ENCODE measurements at places on chromosomes 4 and X.

- no peak for DNase-seq
Measured at GRCh38 chr4:47483745-47484144, 1.3 kb upstream of the ATP10D start.

- DNase-seq = no peak
Measured at GRCh38 chrX:154661170-154661569, 7.8 kb upstream of the CTAG2 start.

DNA sequence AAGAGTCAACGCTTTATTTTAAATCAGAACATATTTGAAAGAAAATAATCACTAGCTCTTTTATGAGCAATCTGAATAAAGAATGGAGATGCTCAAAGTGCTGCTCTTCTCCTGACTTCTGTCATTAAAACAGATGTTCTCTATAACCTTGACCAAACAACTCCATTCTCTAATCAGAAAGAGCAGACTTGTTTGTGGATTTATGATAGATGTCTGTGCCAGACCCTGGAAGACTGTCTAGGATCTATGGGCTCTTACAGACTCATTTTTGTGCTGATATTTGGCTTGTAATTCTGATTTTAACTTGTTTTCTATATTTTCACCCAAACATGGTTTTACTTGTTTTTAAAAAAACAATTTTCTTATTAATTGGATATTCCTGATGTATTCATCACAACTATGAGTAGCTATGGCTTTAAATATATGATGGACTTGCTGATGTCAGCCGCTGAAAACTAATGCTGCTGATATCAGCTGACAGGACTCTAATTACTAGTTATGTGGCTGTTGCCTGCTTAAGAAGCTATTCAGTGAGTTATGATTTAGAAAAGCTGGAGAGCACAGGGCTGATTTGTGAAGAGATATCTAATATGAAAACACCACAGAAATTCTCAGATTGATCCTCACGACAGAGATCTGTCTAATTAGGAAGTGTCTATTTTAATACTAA is 31.6 kb upstream of the MAML3 start:
- DNase-seq = no peak

DNA sequence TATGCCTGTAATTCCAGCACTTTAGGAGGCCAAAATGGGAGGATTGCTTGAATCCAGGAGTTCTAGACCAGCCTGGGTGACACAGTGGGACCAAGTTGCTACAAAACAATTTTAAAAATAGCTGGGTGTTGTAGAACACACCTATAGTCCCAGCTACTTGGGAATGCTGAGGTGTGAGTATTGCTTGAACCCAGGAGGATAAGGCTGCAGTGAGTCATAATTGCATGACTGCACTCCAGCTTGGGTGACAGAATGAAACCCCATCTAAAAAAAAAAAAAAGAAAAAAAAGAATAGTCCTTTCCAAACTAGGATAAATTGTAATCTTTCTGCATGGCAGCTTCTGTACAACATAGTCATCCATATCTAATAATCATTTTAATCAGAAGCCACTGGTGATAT is 270.1 kb upstream of the INTU start:
- DNase-seq = no peak

- no peak for DNase-seq
Measured at GRCh38 chr4:142703694-142704309, 142.3 kb downstream of the INPP4B start.

GRCh38 chr4:26860922-26861433 is 337 bp downstream of the STIM2 start:
- DNase-seq = peak; percentile 91

DNA sequence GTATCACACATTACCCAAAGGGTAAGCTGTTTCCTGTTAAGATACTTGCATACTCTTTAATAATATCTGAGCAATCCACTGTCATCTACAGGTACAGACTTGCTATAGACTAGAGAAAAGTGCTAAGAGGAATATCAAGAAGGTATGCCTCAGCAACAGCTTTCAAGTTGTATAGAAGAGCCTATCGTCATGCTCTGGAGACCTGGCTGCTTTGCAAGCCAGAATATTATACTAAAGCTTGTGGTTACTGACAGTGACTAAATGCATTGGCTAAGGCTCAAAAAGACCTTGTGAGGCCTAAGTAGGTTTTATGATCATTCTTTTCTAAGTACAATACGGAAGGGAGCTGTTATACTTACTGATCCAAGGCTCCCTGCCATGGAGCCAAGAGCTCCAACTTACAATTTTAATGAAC is 11.3 kb downstream of the LAMP2 start:
- no peak for DNase-seq

GRCh38 chr4:150501983-150502382 is 80.0 kb upstream of the MAB21L2 start:
- DNase-seq = no peak

DNA sequence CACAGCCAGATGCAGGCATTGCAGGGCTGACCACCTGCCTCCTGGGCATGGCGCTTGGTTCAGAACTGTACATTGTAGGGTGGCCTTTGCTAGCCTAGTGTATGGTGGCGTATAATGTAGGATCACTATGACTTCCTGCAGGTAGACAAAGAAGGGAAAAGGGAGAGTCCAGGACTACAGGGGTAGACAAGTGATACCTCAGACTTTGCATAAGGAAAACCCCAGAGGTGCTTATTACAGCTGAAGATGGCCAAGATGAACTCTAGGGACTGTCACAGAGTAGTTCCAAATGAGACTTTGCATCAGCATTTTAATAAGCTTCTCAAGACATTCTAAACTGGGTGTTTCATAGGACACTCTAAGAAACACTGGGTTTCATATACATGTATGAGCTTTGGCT is 116.4 kb upstream of the PUDP start:
- no peak for DNase-seq

GRCh38 chr4:162162672-162163071 is 1.1 kb downstream of the FSTL5 start:
- no peak for DNase-seq

DNA sequence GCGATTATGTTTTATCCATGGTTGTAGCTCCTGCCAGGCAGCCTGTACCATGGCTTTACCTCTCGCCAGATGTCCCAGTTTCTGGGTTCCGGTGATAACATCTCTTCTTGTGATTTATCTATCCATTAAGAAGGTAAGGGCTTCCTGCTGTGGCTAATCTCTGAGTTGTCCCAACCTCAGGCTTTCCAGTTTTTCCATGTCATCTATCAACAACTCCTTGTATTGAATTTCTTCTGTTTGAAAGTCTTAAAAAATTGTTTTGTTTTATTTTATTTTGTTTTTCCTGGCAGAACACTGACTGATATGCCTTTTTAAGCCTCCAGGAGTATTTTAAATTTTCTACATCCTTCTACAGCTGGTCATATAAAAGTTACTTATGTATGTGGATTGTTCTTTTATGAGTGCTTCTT is 241.9 kb downstream of the ANTXR2 start:
- no peak for DNase-seq

DNA sequence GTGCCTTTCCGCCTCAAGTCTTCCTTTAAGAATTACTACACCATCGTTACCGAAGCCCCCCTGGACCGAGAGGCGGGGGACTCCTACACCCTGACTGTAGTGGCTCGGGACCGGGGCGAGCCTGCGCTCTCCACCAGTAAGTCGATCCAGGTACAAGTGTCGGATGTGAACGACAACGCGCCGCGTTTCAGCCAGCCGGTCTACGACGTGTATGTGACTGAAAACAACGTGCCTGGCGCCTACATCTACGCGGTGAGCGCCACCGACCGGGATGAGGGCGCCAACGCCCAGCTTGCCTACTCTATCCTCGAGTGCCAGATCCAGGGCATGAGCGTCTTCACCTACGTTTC is 2.2 kb downstream of the PCDH10 start:
- no peak for DNase-seq

- DNase-seq = peak; percentile 88
Measured at GRCh38 chrX:81121513-81122363, 80.0 kb downstream of the HMGN5 start.

DNA sequence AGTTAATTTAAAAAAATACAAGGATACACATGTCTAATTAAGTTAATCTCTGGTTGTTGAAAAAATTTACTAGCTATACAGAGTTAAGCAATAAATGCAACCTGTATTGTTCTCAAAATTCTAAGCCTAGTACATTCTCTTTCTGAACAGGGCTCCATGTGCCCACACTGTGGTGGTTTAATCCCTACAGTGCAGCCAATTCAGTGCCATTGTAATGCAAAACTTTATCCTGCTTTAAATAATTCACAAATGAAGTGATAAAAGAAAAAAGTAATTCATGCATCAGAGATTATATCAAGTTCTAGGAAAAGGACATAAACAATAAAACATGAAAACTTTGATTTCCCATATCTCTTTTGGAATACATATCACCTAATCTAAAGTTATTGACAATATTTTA is 1089.2 kb downstream of the C4orf33 start:
- DNase-seq = no peak

DNA sequence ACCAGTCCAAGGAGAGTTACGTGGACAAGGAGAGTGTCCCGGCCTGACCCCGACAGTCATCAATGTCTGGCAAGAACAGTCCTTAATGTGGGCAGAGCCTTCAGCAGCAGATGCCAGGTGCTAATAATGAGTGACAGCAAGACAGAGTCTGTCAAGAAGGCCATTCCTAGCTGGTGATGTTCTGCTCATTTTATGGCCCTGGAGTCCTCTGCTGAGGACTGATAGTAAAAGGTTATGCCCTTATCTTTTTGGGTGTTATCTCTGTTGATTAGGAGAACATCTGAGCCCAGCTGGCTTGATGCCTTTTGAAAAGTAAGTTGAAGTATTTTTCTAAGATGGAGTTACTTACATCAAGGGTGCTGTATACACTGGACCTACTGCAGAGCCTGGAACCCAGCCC is 67.3 kb downstream of the SLC34A2 start:
- DNase-seq = no peak

GRCh38 chr4:67704843-67705242 is 3.9 kb upstream of the UBA6 start:
- no peak for DNase-seq

DNA sequence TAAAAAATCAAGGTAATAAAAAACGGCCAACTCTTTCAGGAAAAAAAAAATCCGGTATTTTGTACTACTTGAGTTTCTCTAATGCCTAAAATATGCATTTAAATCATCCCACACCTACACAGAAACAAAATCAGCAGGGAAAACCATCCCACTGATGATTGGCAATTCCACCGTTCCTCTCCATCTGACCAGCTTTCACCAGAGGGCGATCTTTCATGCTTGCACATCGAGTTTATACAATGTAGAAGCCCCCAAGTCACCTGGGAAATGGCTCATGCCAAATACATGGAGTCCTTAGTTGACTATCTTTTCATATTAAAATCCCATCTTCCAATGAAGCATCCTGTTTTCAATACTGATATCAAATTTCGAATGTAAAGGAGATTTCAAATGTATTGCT is 69.2 kb downstream of the PTCHD1 start:
- no peak for DNase-seq

DNA sequence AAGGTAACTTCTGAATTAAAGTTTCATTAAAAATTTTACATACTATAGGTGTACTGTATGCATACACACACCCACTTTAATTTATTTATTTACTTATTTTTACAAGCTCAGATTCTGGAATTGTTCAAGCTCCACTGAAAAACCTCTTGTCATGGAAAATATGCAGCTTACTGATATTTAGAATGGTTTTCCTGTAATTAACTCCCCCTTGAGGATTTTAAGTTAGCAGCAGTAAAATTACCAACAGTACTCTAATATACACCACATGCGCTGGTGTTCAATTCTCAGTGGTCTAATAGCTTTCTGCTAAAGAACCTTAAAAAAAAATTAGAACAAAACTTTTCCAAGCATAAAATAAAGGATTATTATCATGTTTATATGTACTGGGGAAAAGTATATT is 12.0 kb downstream of the MAB21L2 start:
- no peak for DNase-seq

DNA sequence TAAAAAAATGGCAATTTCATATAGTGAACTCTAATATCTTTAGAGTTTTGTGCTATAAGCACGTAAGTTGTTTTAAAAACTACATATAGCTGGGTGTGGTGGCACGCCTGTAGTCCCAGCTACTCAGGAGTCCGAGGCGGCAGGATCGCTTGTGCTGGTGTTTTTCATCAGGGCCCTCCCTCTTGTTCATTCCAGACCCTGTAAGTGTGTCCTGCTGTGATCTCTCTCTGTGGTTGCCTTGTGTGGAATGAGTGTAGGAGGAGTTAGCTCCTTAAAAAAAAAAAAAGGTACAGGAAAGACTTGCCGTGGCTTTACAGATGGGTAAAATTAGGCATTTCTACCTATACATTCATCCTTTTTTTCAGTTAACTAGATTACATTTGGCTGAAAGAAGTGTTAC is 35.4 kb downstream of the RBBP7 start:
- no peak for DNase-seq

GRCh38 chr4:88533088-88533790 is 9.7 kb upstream of the PYURF start:
- DNase-seq = no peak

DNA sequence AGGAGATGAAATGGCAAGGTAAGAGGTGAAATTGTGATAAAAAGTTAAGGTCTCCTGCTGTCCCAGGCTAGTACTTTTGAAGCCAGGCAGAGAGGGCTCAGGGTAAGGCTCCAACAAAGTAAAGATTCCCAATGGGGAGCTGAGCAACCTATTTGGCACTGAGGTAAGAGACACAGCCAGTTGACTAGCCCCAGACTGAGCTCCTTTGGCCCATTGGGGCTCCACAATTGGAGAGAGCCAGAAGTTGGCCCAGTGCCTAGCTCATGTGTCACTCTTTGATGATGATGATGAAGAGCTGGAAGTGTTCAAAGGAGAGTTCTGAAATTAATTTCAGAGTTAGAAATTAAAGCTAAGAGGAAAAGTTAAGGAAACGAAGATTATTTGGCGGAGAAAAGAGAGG is 94.6 kb downstream of the RLIM start:
- DNase-seq = peak; percentile 25

- DNase-seq = no peak
Measured at GRCh38 chr4:108425988-108426387, 194.4 kb upstream of the RPL34 start.
